Stimulated activated CD4-positive, alpha-beta T cell treated with anti-CD3 and anti-CD28 coated beads, Interleukin-12 subunit alpha, Interleukin-12 subunit beta, amount 100 ng/mL, for 4 hours (primary cell): ENCODE measurements at places on chromosomes 1 and 21.

- DNase-seq = no peak
Measured at GRCh38 chr21:28590026-28590425, 402.7 kb downstream of the LTN1 start.

GRCh38 chr1:236990052-236990445 lies 14.2 kb downstream of the MT1HL1 start:
- no peak for DNase-seq

GRCh38 chr1:207194197-207194596 lies 90.2 kb downstream of the C4BPA start:
- DNase-seq = no peak

DNA sequence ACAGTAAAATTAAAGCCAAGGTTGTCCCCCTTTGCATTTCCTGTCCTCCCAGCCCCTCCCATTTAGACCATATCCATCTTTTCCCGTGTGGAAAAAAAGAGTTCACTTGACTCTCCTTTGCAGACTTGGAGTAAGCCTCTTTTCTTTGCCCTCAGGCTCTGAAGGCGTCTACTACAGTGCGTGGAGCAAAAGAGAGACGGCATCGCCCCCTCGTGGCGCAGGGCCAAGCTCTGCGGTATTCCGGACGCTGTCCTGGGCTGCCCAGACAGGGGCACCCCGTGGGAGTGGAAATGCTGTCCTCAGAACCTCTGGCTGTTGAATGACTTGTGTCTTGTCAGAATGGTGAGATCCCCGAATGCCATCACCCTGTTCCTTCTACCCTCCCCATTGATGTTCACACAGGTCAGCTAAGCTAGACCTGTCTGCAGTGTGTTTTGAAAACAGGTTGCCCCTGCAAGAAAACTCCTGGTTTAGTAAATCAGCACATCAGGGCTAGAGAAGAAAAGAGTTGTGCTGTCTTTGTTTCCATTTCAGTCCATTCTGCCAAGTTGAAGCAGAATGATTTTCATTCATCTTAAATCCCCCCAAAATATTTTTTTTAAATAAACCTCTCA lies 12.3 kb upstream of the GJA8 start:
- peak; percentile 59 for DNase-seq
